OCI-LY7 (cell line): ENCODE measurements at places on chromosomes 4 and X.

DNA sequence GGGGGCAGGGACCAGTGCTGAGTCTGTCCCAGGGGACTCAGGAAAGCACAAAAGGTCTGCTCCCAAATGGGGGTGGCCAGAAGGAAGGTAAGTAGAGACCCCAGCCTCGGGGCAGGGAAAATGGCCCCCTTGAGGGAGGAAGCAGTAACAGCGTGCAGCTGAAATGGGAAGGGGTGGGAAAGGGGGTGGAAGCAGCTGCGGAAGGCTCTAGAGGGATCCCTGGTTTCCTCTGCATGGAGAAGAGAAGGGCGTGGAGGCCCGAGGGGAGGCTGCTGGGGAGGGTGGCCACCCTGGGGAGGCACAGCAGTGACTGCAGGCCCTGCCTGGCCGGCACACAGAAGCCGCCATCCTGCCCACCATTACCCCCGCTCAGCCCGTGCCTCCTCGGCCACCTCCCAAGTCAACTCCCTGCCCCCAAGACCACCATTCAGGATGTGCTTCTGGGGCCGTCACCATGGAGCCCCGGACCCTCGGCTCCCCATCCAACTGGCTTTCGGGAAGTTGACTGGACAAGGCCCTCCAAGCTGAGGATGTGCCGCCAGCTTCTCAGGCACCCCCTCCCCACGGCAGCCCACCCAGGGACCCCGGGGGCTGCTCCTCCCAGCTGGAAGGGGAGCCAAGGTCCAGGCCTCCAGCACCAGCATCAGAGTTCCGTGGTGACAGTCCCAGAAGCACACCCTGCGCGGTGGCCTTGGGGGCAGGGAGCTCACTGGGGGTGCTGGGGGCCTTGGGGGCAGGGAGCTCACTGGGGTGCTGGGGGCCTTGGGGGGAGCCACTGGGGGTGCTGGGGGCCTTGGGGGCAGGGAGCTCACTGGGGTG is 23.6 kb downstream of the CFAP99 start:
- DNase-seq: no peak

DNA sequence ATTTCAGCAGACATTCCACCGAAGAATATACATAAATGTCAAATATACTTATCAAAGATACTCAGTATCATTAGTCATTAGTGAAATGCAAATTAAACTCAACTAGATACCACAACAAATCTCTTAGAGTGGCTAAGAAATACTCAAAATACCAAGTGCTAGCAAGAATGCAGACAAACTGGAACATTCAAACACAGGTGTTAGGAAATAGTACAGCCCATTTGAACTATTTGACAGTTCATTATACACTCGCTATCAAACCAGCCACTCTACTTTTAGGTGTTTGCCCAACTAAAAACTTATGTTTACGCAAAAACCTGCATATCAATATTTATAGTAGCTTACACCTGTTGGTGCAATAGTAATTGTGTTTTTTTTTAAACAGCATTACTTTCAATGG is 8.8 kb downstream of the ADAM29 start:
- peak; percentile 88 for DNase-seq

DNA sequence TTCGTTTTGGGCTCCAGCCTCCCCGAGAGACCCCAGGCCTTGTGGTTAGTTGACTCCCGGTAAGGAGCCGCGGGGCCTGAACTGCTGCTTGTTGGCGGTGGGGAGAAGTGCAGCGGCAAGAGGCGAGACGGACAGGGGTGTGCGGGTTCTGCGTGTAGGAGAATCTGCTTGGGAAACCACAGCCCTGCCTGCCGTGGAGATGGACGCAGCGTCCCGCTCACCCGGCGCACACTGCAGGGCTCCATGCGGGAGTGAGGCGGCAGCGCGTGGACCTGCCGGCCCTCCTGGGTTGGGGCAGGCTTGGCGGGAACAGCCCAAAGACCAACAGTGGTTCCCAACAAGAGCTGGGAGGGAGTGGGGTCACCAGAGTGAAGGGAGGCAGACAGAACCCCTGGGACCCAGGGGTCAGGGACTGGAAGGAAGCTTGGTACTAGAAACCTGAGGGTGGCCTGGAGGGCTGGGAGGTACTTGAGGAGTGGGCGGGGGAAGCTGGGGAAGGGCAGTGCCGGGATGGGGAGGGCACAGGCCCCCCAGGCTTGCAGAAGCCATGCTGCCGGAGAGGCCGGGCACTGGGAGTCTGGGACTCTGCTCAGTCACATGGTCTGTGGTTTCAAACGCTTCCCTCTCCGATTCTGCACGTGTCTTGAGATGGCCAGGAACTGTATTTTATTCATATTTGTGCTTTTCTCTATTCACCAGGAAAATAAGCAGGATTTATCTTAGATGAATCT is 70.8 kb downstream of the RGS12 start:
- DNase-seq: no peak

DNA sequence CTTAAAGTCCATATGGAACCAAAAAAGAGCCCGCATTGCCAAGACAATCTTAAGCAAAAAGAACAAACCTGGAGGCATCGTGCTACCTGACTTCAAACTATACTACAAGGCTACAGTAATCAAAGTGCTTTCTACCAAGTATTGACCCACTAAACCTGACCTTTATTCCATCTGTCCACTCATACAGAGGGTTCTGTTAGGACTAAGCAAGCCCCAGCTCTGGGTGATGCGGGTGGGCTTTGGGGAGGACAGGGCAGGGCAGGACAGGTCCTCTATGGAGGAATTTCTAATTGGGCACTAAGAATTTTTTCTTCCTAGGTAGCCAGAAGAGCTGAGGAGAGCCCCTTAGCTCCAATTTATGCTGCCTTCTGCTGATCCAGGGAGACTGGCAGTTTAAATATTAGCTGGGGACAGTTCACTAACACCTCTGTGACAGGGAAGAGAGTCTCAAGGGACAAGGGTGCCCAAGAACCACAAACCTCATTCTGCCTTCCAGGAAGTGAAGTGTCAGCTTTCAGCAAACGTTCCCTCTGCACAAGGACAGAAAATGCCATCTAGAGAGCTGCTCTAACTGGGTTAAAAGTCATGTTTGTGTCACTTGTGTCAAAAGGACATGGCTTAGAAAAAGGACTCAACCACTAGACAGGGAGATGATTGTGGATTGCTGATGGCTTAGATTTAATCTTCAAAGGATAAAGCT is 143.2 kb downstream of the KIT start:
- no peak for DNase-seq

GRCh38 chrX:11197671-11198070 is 86.5 kb downstream of the HCCS start:
- DNase-seq: no peak

- no peak for DNase-seq
Measured at GRCh38 chr4:108210989-108211835, 42.5 kb upstream of the LEF1 start.

- no peak for DNase-seq
Measured at GRCh38 chrX:43640482-43640881, 15.6 kb upstream of the MAOA start.

- no peak for DNase-seq
Measured at GRCh38 chr4:14865804-14866203, 136.5 kb upstream of the CPEB2 start.
